ENCODE measurements at places on chromosomes 1 and 21.

- no peak for DNase-seq
Measured at GRCh38 chr1:41420860-41421259, 59.6 kb downstream of the FOXO6 start.

DNA sequence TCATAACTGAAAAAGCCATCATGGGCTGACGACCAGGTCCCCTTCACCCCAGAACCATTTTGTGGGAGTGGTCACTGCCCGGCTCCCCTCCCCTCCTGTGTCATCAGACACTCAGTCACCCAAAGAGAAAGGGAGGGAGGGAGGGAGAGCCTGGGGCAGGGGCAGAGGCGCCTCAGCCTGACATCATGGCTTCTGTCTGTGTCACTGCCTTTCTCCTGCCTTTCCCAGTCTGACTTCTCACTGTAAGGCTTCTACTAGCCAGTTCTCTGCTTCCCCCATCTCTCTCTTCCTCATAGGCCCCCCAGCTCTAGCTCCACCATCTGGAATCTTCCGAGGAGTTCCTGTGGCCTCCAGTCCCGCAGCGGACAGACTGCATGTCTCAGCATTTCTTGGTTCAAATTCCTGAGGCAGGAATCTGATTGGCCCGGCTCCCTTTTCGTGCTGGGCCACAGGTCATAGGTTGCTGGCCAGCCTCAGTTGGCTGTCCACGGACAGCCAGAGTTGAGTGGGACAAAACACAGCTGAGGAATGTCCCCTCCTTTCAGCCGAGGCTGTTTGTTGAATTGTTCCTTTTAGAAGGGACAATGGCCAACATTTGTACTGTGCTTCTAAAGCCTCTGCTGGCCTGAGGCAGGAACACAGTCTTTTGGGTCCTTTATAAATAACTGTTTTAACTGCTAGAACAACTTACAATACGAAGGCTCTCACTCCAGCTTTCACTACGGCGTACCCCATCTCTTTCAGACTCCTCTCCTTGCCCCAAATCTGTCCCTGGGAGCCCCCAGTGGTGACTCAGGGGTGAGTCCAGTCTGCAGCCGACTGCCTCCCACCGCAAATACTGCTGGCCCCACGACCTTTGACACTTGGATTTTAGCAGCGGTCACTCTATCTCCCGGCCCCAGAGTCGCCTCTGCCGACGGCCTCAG is 18.7 kb upstream of the KANK4 start:
- DNase-seq = no peak

DNA sequence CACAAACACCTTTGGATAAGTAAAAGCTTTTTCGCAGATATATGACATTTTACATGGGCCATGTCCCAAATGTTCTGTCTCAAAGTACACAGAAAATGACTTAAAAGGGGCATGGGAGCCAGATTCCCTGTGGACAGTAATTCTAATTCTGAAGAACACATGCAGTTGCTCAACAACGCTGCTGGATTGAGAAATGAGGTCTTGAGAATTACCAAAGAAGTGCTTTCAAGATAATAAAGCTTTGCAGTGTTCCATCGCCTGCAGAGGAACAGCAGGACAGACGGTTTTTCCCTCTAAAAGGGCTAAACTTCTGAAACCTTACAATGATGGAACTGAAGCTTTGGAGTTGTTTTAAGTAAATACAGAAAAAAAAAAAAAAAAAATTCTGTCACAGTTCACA is 55.3 kb upstream of the HSPA13 start:
- DNase-seq = no peak

- DNase-seq = peak; percentile 33
Measured at GRCh38 chr1:150268340-150268704, 494 bp downstream of the APH1A start.

DNA sequence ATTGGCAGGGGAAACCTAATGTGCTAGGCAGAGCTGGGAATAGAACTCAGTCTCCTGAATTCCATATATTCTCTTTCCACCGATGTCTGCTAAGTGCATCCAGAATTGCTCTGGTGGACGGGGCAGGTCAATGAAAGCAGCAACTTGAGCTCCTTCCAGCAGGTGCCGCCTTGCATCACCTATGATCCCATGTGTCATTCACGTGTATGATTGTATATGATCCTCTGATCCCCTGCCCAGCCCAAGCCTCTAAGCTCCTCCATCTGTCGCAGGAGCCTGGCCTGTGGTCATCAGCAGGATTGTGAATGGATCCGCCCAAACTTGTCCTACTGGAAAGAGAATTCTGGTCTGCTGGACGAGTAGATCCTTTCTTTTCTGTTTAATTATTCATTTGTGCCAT is 13.1 kb downstream of the ACTA1 start:
- DNase-seq = no peak

DNA sequence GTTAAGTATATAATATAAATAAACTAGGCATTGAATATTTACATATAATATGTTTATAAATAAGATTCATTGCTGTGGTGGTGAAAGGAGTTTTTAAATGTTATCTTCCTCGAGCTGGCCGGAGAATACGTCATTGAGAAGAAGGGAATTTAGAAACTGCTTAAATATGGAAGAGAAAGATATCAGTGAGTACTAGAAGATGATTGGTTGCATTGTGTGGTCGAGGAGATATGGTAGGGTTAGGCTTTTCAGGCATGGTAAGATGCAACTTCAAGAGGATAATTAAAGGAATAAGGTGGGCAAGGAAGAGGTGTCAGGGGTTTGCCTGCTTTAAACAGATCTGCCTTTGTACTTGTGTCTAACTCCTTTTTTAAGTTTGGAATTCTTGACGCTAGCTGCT is 73.5 kb downstream of the RPS6KC1 start:
- no peak for DNase-seq

GRCh38 chr1:117250061-117250606 is 39.4 kb upstream of the VTCN1 start:
- DNase-seq = no peak

GRCh38 chr1:189983166-189983890 is 494.3 kb downstream of the BRINP3 start:
- DNase-seq = no peak

- no peak for DNase-seq
Measured at GRCh38 chr1:61640531-61641530, 84.1 kb downstream of the TM2D1 start.

DNA sequence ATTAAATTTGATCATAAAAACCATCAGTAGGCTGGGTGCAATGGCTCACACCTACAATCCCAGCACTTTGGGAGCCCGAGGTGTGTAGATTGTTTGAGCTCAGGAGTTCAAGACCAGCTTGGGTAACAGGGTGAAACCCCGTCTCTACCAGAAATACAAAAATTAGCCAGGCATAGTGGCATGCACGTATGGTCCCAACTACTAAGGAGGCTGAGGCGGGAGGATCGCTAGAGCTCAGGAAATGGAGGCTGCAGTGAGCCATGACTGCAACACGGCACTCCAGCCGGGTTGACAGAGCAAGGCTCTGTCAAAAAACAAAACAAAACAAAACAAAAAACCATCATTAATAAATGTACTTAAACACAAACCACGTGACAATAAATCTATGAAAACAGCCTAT is 61.0 kb downstream of the ARID4B start:
- no peak for DNase-seq

GRCh38 chr1:19824541-19824940 is 9.5 kb upstream of the RNF186 start:
- DNase-seq = no peak

- DNase-seq = no peak
Measured at GRCh38 chr1:154095456-154096060, 59.3 kb downstream of the NUP210L start.

- DNase-seq = no peak
Measured at GRCh38 chr1:242828828-242829227, 304.3 kb upstream of the PLD5 start.

DNA sequence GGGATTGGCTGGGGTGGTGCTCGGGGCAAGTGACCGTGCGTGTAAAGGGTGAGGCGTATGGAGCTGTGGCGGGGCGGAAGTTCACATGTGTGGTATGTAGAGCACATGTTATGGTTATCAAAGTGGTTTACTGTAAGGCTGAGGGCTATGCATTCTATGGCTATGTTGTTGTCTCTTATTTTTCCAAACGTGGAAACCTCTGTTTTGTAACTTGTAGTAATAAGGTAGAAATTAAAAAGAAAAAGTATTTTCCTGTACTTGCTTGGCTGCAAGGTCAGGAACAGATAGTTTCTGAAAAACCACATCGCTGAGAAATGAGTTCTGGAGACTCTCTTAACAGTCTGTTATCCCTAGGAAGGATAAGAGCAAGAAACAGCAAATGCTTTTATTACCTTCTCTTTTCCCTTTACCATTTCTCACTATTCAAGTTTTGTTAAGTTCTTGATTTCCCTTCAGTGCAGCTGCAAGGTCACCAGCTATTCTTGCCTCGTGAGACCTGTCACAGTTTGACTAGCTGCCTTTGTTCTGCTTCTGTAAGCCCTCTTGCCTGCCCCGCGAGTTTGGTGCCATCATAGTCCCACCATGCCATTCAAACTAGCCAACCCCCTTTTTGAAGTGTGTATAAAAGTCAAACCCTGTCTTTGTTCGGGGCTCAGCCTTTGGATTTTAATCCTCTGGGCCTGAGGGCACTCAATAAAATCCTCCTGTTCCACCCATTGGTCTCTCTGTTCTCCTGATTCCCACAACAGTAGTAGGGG is 9.5 kb downstream of the RNU1-2 start:
- DNase-seq = no peak

GRCh38 chr1:21058035-21058793 is 118.5 kb downstream of the EIF4G3 start:
- no peak for DNase-seq

- no peak for DNase-seq
Measured at GRCh38 chr1:196650403-196650802, 1.4 kb upstream of the CFH start.

DNA sequence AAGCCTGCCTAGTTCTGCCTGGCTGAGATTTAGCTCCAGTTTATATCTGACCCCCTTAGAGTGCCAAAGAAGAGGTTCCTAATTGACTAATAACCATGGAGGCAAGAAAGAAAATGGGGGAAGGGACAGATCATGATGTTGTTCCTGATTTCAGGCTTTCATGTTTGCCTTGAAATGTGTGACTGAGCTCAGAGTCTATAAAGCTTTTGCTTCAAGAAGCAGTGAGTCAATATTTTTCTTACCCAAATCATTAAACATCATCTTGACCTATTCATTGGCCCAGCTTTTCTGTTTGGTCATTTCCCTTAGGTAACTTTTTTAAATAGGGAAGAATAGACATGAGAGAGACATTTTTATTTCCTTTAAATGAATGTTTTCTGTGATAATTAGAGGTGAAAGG is 55.9 kb downstream of the HHAT start:
- DNase-seq = no peak

DNA sequence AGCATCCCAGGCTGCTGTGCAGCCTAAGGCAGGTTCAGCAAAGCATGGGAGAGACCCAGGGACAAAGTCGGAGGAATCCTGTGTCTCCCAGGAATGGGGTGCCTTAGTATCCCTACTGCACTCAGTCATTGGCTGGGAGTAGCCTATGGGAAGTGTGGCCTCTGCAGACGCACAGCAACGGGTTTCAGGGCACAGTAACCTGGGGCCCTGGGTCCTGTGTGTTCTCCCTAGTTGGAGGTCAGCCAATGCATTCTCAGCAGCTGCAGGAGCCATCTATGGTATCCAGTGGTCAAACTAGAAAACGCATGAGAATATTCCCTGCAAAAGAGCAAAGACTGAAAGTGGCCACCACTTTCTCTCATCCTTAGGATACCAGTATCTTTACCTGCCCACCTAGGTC is 13.7 kb upstream of the C1orf21 start:
- DNase-seq = no peak

GRCh38 chr1:98107256-98107655 is 186.4 kb upstream of the DPYD start:
- DNase-seq = no peak

DNA sequence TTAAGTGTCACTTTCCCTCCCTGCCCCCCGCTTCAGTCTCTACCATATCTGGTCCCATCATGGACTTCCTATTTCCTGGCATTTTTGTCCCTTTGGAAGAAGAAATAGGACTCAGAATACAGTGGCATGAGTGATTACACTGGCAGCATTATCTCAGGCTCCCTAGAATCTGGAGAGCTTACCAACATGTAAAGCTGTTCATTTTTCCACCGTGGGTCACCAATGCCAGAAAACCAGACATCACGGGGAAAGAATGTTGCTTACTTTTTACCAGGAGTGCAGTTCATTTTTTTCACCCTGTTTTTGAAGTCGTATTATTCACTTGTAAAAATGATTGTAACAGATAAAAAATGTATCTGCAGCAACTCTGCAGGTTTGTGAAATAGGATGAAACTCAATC is 44.8 kb downstream of the BACH1 start:
- DNase-seq = no peak

DNA sequence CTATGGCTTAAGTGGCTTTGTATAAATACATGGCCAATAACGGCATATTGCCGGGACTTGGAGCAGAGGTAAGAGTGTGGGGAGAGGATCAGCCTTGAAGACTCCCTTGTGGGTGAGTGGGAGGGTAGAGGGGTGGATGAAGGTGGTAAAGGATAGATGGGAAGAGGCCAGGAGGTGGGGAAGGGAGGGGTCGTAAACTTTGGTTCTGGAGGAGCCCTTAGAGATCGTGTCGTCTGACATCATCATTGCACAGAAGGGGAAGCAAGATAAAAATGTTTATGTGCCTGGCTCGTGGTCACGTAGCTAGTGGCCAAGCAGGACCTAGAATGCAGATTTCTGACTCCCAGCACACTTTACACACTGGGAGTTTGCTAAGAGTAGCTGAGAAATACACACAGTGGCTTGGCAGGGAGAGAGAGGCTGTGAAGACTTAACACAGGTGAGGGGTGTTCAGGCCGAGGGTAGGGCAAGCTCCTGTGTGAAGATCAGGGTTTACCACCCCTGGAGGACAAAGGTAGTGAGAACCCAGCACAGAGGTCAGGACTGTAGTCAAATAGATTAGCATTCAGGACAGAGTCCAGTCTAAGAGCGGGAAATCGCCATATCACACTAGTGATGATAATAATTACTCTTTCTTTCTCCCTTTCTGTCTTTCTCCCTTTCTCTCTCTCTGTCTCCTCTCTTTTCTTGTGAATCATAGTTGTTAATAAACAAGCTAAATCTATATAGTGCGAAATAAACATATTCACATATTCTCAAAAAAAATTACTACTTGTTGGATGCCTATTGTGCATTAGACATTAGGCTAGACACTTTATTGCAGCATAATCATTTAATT is 75.5 kb downstream of the LRRC8D start:
- no peak for DNase-seq

- DNase-seq = no peak
Measured at GRCh38 chr1:201916649-201917249, 28.1 kb downstream of the SHISA4 start.

Data from effector memory CD4-positive, alpha-beta T cell (primary cell).